T-cell (primary cell): ENCODE measurements at places on chromosomes 7 and 10. TPM values are rescaled to one million over a fixed set of nuclear protein-coding genes. Genes with fewer than 3 reads are reported as not detected.

- no peak for DNase-seq
Measured at GRCh38 chr7:29843726-29844125, 37.4 kb downstream of the WIPF3 start.

DNA sequence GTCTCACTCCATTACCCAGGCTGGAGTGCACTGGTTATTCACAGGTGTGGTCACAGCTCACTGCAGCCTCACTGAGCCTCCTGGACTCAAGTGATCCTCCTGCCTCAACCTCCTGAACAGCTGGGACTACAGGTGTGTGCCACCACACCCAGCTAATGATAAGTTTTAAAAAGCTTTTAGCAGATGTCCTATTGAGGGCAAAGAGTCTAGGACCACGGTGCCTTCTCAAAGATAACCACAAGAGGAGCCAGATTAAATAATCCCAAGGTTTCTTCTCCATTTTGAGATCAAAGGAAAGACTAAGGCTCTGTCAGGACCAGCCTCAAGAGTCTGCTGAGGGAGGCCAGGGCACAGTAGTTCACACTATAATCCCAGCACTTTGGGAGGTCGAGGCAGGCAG lies 4.7 kb downstream of the ATP5MF start:
- DNase-seq: no peak

DNA sequence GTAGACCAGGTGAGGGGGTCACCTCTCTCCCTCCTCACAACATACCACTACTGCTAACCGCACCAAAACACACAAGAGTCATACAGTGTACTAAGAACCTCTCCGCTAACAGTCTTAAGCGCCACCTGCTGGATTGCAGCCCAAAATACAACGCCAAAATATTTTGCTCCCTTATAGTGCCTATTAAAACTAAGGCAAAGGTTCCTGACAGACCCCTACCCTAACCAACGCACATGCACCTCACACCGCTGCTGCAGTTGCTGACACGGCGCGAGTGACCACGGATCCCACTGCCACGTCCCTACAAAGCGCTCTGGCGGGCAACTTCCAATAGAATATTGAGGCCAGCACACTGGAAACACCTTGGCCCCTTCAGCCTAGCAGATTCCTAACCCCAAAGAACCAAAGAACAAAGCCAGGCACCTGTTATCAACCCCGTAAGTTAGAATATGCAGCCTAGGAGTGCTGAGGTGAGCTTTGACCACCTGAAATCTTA lies 563.6 kb upstream of the SEMA3D start:
- DNase-seq: no peak

GRCh38 chr7:155453296-155454182 lies 4.4 kb upstream of the EN2 start:
- no peak for DNase-seq

GRCh38 chr7:7654964-7655715 lies 14.6 kb downstream of the UMAD1 start:
- no peak for DNase-seq

Gene EIF4EBP2
- total RNA-seq: 39.9 TPM

GRCh38 chr10:122798704-122799231 lies 46.9 kb downstream of the CUZD1 start:
- no peak for DNase-seq

DNA sequence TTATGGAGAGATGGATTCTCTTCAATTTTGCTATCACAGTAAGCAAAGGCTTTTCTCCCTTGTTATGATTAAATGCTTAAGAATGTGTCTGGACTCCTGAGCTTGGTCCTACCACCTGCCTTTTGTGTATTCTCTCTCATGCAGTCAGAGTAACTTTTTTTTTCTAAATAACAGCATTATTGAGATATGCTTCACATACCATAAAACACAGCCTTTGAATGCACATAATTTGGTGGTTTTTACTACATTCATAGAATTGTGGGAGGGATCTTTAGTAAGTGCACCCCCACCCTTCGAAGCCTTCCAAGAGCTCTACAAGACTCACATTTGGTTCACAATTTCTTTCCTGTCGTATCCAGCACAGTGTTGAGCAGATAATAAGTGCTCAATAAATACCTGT lies 175.5 kb downstream of the ADAM12 start:
- no peak for DNase-seq

DNA sequence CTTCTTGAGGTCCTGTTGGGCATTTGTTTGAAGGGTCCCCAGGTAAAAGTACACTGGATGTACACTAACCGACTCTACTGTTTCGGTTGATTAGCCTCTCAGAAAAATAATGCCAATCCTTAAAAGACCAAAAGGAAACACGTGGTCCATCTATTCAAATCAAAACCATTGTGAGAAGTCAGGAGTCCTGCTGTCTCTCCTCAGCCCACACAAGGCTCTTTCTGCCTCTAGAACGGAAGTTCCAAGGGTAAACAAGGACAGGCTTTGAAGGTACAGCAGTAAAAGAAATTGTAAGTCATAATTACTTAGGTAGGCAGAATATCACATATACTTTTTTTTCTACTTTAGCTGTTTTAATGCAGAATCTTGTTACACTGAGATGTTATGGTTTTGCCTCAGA lies 71.7 kb upstream of the TPK1 start:
- DNase-seq: no peak

Gene GHRHR
- total RNA-seq: not detected

- no peak for DNase-seq
Measured at GRCh38 chr7:115177103-115177502, 255.2 kb downstream of the MDFIC start.

DNA sequence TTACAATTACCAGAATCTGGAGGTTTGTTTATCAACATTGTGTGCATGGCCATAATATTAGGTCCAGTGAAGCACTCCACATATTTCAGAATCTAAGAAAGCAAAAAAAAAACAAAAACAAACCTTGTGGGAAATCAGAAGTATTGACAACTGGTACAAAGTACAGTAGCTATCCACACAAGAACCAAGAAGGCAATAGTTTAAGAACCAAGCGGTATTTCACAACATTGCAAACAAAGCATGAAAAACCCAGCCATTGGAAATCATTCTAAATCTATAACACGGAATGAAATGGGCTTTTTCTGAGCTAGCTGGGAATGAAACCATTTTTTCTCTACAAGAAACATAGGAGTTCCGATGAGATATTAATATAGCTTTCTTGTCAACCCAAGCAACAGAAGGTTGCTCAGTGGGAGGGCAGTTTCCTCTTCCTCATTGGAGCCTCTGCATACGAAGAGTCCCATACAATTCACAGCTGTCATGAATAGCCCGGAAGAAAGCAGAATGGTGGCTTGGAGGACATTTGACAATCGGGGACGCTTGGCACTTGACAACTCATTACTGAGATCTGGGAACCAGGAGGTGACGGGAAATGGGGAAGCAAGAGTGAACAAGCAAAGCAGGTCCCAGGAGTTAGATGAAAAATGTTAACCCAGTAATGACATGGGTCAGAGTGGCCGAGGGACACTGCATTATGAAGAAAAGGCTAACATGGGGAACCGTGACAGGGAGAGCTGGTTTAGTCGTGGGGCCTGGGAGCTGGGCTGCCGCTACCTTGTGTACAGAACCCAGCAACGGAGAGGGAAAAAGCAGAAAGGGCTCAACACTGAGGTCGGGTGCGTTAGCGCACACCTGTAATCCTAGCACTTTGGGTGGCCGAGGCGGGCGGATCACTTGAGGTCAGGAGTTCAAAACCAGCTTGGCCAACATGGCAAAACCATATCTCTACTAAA lies 7.8 kb downstream of the PHYH start:
- no peak for DNase-seq
